ENCODE measurements at places on chromosomes 6 and 20.

DNA sequence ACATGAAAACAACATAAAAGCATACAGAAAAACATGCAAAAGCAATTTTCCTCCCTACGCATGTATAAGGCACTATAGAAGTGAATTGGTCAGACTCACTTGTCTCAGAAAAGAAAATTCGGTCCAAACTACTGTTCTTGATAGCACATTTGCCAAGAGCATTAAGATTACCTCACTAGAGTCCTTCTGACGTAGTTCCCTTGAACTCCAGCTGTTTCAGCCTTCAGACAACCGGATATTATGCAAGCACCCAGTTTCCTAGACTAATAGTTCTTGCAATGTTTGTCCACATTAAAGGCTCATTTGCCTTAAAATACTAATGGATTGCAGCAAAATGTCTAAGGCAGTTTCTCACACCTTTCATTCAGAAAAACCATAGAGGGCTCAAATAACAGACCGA is 2.5 kb upstream of the CASS4 start:
- no peak for DNase-seq

DNA sequence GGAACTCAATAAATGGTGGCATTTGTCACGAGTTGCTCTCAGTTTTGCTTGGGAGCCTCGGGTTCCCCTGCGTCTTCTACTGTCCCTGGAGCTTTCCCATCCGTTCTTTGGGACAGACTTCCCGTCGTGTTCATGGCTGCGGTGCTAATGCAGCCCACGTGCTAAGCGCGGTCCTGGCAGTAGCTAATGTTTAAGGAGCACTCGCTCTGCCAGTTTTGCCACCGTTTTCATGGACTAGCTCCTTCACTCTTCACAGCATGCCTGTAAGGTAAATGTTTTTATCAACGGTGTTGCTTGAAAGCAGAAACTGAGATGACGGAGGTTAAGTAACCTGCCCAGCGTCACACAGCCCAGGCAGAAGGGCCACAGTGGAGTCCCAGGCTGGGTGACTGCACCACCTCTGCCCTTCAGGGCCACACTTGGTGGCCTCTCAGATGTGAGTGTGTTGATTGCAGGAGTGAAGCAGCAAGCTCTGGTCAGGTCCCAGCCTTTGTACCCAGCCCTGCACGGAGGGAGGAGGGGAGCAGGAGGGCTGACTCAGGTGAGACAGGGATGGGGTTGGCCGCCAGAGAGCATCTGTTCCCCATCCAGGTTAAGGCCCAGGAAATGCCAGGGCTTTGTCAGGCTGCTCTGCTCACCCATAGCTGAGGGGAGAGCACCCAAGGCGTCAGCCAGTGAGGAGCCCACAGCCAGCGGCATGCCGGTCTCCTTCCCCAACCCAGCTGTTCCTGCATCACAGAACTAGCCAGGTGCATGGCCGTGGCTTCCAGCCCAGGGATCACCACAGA is 181.8 kb downstream of the ZMYND8 start:
- no peak for DNase-seq

DNA sequence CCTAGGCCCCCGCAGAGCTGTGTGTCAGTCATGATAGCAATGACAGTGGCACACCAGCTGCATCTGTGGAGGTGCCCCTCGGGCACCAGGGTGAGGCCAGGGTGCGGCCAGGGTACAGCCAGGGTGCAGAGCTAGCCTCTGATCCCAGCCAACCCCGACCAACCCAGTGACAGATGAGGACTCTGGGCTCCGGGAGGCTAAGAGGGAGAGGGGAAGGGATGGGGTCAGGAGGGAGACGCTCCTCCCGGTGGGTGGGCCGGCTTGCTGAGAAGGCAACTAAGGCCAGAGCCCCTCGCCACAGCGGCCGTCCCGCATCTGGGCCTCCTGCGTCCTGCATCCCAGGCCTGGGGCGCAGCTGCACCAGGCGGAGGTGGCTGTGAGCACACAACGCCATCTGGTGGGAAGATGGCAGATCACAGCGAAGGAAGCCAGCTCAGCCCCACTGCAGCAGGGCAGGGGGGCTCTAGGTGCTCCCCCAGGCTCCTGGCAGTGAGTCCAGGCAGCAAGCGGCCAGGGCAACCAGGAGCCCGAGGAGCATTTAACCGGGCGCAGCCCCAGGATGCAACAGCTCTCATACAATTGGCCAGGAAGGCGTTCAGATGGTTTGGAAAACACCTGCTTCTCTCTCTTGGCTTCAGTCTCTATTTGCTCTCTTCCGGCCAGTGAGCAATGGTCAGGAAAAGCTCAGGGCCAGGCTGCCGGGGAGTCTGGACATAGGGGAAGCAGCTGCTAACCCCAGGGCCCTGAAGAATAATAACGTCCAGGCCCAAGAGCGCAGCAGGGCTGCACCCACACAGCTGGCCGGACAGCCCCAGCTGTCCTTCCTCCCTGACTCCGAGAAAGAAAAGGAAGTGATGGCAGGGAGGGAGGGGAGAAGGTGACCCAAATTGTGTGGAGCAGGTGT is 169.4 kb downstream of the TAF4 start:
- peak; percentile 16 for DNase-seq

GRCh38 chr20:33110147-33110825 is 30.8 kb downstream of the BPIFB4 start:
- no peak for DNase-seq

- no peak for DNase-seq
These were observed 51.0 kb downstream of the JAG1 start for GRCh38 chr20:10622657-10623418.

GRCh38 chr6:90008189-90008907 is 114.1 kb downstream of the GJA10 start:
- DNase-seq: peak; percentile 40

DNA sequence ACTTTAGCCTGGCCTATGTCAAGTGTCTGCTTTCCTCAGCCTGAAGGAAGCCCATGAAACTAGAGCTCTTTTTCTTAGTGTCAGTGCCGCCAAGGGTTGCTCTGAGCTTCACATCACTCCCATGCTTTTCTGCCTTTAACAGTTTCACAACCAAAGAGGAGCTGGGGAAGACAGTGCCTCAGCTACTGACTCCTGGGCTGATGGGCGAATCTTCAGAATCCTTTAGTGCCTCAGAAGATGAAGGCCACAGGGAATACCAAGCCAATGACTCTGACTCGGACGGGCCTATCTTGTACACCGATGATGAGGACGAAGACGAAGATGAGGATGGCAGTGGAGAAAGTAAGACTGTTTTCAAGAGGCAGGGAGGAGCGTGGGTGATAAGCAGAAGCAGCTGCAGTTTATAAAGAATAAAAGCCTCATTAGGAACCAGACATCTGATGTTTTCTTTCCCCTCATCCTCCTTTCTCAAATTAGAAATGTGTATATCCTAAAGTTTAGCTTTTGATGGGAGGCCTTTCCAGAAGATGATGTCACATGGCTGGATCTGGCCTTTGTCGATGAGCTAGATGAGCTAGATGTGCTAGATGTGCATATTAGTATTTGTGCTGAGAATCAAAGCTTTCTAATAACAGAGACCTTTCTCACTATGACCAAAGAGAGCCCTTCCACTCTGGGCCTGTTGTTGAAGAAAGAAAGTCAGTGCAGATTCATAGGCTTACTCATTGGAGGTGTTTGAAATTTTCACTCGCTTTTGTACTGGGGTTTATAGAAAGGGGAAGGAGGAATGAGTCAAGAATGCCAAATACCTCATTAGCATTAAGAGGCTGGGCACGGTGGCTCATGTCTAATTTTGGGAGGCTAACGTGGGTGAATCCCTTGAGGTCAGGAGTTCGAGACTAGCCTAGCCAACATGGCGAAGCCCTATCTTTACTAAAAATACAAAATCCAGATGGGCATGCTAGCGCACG is 70.7 kb upstream of the LTV1 start:
- no peak for DNase-seq

DNA sequence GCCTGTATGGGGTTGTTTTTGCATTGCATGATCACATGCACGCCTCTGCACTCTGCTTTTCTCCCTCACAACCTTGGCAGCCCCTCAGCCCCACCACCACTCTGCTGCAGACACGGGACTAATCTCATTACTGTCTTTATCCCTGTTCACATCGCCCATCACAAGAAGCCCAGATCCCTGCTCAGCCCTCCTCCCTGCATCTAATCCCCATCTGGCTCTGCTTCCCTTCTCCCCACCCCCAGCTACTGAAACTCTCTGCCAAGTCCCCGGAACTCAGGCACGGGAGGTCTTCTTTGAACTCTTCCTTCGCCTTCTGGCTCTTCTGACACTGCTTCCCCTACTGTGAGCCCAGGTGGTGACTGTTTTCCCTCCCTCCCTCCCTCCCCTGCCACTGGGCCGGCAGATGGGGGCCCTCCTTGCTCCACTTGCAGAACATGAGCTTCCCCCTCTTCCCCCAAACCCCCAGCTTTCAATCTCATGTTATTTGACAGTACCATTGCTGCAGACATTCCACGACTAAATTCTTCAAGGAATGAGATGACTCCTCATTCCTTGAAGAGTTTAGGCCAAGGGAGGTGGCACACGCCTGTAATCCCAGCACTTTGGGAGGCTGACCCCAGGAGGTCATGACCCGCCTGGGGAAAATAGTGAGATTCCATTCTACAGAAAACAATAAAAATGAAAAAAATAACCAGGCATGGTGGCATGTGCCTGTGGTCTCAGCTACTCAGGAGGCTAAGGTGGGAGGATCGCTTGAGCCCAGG is 21.9 kb upstream of the TULP1 start:
- DNase-seq: no peak

DNA sequence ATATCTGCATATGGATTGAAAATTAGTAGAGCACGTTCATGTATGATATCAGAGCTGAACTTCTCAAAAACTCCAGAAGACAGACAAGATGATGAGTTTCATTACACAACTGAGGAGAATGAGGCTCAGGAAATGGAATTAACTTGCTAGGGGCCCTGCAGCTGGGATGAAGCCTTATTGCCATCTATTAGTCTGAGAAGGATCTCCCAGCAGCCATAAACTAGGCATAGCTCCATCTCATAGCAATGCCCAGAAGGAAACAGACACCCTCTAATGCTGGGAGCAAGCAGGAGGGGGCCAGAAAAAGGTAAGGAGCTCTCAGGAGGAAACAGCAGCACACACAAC is 18.0 kb downstream of the TFEB start:
- DNase-seq: no peak

DNA sequence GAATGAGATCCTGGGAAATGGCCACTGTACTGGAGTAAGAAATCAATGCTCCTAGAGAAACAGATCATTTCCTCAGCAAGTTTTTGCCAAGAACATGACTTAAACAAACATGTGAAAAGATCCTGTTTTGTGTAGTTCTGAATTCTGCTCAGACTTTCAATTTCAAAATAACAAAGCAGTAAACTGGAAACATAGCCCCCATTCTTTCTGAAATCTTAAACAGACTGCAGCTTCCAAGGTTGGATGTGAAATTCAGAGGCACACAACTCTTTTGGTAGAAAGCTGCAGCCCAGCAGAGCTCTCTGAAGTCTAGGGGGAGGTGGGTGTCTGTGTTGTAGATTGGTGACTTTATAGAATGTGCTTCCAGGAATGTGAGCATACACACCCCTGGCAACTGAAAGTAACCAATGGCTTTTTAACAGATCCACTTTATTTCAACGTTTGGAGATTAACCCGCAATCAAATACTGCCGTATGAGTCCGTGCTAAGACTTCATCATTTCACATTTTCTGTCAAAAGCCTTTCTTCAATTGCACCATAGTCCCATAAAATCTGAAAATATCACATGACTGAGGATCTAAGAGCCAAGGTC is 86.4 kb downstream of the ATXN1 start:
- no peak for DNase-seq

- no peak for DNase-seq
These were observed 5.7 kb downstream of the MAP3K7 start for GRCh38 chr6:90581146-90581545.

DNA sequence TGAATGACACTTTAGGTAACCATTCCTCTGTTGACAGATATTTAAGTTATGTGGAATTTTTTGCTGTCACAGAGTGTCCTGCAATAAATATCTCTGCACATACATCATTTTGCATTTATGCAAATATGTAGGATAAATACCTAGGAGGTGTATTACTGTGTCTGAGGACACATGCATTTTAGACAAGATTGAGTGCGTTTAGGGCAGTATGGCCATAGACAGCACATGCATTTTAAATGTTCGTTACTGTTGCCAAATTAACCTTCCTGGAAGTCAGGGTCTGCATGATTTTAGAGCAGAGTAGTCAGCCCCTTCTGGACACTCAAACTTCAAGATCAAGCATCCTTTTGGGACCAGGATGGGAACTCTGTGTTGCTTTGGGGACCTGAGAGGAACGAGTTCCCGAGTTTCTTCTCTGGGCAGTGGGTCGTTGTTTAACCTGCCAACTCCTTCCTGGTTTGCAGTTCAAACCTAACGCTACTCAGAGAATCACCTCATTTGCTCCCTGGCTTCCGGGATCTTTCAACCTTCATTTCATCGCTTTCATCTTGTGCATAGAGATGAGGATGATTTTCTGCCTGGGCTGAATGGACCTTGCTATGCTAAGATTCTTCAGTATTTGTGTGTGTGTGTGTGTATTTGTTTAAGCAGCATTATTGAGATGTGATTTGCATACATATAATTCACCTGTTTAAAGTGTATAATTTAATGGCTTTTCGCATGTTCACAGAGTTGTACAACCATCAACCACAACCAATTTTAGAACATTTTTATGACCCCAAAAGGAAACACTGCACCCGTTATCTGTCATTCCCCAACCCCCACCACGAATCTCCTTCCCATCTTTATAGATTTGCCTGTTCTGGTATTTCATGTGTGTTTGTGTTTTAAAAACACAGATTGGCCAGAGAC is 9.8 kb downstream of the BCAS4 start:
- peak; percentile 41 for DNase-seq

- no peak for DNase-seq
These were observed 288.7 kb upstream of the FOXQ1 start for GRCh38 chr6:1023229-1023628.

DNA sequence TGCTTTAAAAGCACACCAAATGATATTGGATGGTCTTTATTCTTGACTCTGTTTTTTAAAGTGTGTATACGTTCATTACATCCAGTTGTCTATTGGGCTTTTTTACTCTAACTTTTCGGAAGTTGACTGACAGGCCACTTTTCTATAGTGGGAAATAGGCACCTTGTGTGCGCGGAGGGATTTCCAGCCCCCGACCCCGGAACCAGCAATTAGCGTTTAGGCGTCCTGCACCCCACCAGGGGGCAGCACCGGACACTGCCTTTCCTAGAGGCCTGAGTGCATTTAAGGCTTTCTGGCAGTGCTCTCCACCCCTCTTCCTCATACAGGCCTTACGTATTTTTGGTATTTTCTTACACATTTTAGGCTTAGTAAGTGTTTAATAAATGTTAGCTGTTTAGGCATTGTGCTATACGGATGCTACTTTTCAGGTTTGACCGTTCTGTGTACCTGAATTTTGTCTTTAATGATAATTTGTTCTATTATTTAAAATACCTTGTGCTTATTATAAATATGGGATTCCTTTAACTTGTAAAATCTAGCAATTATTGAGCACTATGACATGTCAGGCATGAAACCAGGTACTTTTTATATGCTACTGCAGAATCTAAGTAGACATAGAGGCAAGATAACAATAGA is 231.8 kb downstream of the BCKDHB start:
- DNase-seq: peak; percentile 76

DNA sequence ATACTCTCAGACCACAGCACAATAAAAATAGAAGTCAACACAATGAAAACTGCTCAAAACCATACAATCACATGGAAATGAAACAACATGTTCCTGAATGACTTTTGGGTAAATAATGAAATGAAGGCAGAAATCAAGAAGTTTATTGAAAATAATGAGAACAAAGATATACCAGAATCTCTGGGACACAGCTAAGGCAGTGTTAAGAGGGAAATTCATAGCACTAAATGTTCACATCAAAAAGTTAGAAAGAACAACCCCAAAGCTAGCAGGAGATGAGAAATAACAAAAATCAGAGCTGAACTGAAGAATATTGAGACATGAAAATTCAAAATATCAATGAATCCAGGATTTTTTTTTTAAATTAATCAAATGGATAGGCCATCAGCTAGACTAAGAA is 183.3 kb downstream of the BACH2 start:
- no peak for DNase-seq

- no peak for DNase-seq
These were observed 4.1 kb downstream of the HLA-C start for GRCh38 chr6:31267651-31268368.
